ENCODE measurements at places on chromosomes 3 and 15.

GRCh38 chr3:31016196-31016595 lies 121.7 kb upstream of the GADL1 start:
- no peak for DNase-seq

DNA sequence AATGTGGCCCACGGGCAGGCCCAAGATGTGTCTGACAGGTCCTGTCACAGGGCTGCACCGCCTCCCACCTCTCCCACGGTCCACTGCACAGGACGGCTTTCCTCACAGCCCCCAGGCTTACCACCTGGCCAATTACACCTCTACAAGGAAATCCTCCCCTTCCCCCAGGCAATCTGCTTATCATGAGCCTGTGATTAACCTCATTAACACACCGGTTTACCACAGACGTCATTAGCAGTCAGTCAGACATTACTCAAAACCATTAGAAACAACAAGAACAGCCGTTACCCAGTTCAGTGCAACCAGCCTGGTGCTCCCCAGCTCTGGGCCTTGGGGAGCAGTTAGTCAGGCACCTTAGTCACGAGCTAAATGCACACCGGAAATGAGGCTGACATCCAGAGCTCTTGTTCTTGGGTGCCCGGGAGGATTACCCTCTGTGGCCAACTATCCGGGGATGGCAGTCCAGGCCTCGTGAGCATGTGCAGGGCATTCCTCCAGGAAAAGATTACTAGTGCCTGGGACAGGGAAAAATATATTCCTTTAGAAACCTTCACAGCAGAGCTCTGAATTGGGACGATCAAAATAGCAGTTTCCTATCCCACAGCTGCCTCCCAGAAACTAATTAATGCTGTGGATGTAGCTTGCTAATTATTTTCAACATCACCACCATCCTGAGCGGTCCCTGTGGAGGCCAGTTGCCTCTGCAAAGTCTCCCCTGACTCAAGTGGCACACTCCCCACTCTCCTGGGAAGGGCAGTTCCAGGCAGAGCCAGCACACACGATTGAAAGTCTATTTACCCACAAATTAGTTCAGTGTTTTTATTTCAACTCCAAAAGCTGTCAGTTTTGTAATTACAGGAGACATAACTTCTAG lies 117.4 kb upstream of the ZBED2 start:
- no peak for DNase-seq

- no peak for DNase-seq
Observed at GRCh38 chr3:35492841-35493240, 146.5 kb upstream of the ARPP21 start.

DNA sequence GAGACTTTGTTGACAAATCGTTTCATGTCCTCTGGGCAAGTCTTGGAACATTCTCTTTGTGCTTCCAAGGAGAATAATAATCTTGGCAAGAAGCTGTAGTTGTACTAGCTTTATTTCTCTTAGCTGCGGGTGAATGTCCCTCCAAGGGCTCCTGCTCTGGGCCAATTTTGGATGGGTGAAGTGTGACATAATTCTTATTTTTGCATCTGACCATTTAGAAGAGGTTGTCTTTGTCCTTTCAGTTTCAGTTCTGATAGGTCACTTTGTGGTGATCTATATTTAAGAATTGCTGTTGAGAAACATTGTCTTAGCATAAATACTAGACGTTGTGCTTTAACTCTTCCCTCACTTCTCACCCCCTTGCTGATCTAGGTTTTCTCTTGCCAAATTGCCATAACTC lies 164.8 kb upstream of the RORA start:
- no peak for DNase-seq

DNA sequence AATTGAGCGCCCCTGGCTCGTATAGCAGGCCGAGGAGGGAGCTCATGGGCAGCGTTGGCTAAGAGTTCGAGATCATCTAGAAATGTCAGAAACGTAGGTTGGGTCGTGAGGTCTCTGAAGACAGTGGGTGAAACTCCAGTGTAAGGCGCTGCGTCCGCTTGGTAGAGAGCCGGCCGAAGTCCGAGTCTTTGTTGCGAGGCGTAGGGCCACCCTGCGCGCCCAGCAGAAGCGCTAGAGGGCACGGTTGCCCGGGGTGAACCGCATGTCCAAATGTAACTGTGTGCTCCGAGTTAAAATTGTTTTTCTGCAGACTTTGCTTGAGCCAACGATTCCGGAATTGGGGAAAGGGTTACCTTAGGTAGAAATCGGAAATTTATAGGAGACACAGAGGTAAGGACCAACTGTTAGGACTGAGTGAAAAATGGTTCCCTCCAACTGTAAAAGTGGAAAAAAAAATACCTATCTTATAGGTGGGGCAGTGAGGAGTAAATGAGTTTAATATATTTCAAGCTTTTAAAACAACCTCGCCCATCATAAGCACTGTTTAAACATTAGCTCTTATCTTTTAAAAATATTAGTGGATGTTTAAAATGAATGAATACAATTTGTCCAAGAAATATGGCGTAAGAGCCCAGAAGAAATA lies 993 bp upstream of the SIAH2 start:
- DNase-seq: no peak

All from NCI-H345 (cell line).